Midbrain (tissue), 1 donor: ENCODE measurements at places on chromosomes 3 and 15.
A peak's percentile ranks its signal among the peaks of the same experiment; 100 is the strongest.

GRCh38 chr3:48656061-48656840 lies 6.4 kb downstream of the CELSR3 start:
- DNase-seq: peak; percentile 17

DNA sequence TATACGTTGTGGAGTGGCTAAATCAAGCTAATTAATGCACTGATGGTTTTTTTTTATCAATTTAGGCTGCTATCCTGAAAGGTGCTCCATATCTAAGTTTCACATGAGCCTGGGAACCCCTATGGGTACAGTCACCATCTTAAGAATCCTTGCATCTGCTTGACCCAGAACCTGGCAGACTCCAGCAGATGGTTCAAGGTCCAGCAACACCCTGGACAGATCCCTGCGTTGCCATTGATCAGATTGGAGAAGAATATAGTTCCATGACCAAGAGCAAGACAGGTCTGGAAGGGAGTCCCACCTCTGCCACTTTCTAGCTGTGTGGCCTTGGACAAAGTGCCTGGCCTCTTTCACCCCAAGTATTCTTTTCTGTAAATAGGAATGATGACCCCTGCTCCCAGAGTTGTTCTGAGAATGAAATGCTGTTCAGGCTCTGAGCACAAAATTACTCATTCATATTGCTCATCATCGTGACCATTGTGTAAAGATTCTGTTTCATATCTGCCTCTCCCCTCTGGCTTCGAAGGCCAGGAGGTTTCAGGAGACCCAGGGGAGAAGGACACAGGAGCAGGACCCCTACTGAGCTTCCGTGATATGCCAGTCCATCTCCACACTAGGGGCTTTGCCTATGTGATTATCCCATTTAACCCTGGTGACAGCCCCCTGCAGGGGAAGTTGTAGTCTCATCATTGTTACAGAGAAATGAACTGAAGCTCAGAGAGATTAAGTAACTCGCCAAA lies 30.0 kb upstream of the TSEN2 start:
- no peak for DNase-seq

- DNase-seq: no peak
These were observed 18.7 kb upstream of the GADL1 start for GRCh38 chr3:30913176-30913575.

DNA sequence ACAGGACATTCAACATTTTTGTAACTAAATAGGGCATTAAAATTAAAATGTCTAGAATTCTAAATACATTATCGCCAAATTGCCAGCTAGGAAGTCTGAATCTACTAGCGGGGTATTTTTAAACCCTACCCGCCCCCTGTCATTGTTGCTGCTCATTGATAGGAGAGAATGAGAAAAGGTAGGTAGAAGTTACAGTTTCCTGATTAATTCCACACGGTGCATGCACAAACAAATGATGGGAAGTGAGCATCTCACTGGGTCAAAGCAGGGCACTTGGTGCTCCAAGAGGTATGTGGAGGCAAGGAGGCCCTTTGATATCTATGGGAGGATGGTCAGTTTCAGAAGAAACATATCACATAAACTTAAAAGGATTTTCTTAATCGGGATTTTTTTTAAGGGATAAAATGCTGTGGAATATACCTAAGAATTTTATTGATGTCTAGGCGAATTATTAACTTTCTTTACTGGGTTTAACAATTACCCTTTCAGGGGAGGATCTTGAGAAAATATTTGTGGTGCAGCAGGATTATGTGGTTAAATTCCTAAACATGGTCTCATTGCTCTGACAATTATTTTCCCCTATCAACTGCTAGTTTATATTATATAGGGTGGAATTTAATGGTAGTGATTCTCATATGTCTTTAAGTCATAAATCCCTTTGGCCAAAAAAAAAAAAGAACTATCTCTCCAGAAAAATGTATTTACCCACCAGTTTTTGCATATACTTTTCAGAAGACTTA lies 236.0 kb upstream of the GOLGA6L4 start:
- no peak for DNase-seq

DNA sequence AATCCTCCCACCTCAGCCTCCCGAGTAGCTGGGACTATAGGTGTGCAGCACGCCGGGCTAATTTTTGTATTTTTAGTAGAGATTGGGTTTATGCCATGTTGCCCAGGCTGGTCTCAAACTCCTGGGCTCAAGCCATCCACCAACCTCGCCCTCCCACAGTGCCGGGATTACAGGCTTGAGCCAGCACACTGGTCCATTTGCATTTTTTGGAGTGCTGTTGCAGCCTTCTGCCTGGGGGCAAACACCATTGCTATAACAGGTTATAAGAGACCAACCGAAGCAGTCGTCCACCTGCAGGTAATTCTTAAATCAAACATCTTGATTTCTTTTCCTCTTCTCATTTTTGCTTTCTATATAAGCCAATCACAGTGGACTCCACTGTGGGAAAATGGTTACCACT lies 27.7 kb downstream of the ACKR4 start:
- DNase-seq: no peak

DNA sequence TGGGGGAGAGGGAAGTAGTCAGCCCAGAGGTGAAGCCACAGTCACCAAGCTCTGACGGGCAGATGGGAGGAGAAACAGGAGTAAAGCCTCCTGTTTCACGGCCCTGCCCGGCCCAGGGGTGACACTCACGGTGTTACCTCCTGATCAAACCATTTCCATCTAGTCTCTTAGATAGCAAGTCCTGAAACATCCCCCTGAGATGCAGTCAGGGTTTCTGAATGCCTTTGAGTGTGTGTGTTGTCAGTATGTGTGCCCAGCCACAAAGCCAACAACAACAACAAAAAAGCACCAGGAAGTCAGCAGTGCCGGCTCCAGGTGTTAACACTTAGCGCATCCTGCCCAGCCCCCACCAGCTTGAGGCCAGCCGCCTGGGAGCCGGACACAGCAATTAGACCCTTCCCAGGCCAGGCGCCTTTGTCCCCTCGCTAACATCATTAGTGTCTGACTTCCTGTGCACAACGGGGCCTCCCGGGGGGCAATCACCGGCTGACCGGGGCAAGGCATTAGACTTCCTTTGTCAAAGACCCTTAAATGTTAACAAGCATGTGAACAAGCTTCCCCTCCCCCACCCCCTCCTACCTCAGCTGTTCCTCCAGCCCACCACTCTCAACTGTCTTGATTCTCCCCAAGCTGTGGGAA lies 34.5 kb downstream of the IL17RD start:
- DNase-seq: no peak

GRCh38 chr15:55784286-55784685 lies 41.3 kb upstream of the PRTG start:
- no peak for DNase-seq

DNA sequence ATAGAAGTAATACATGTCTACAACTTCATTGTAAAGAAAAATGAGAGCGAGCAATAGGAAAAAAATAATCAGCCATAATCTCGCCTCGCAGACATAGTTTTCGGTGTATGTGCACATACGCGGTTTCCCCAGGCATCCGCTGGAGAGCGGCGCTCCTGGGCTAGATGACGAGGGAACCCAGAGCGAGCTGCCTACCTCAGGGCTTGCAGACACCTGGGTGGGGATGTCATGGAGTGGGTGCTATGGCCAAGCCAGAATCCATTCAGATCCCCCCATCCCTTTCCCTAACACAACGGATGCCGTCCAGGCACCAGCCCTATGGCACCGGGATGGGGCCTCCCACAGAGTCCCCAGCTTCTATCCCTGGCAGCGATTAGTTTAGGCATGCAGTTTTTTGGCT lies 4.5 kb upstream of the CFAP100 start:
- no peak for DNase-seq

- no peak for DNase-seq
These were observed 6.4 kb downstream of the C3orf52 start for GRCh38 chr3:112092496-112093179.

GRCh38 chr15:99123713-99124451 lies 19.0 kb downstream of the SYNM start:
- DNase-seq: peak; percentile 87

DNA sequence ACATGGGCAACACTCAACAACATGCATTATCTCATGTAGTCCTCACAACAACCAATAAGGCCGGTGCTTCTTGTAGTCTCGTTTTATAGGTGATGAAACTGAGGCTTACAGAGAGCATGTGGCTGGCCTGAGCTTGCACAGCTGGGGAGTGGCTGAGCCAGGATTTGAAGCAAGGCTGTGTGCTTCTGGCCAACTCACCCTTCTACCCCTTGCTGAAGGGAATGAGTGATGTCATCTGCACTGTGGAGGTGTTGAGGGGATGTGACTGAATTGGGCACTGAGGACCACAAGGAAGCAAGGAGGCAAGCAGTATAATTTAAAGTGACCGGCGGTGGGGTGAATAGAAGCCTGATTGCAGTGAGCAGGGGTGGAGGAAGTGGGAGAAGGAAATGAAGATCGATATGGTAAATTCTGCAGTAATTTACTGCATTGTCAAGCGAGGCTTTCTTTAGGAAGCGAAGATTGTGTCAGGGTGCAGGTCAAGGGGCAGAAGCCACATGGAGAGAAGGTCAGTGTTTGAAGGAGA lies 62.3 kb downstream of the MINAR1 start:
- DNase-seq: no peak
